ENCODE measurements at places on chromosomes 16 and 17. TPM values are rescaled to one million over a fixed set of nuclear protein-coding genes. Genes with fewer than 3 reads are reported as not detected.

CDRT15 gene
- not detected for total RNA-seq

TCAP gene
- total RNA-seq: 2.7 TPM

C1QTNF8 gene
- not detected for total RNA-seq

PYY gene
- total RNA-seq: 1.1 TPM

KRTAP2-1 gene
- total RNA-seq: not detected

DNA sequence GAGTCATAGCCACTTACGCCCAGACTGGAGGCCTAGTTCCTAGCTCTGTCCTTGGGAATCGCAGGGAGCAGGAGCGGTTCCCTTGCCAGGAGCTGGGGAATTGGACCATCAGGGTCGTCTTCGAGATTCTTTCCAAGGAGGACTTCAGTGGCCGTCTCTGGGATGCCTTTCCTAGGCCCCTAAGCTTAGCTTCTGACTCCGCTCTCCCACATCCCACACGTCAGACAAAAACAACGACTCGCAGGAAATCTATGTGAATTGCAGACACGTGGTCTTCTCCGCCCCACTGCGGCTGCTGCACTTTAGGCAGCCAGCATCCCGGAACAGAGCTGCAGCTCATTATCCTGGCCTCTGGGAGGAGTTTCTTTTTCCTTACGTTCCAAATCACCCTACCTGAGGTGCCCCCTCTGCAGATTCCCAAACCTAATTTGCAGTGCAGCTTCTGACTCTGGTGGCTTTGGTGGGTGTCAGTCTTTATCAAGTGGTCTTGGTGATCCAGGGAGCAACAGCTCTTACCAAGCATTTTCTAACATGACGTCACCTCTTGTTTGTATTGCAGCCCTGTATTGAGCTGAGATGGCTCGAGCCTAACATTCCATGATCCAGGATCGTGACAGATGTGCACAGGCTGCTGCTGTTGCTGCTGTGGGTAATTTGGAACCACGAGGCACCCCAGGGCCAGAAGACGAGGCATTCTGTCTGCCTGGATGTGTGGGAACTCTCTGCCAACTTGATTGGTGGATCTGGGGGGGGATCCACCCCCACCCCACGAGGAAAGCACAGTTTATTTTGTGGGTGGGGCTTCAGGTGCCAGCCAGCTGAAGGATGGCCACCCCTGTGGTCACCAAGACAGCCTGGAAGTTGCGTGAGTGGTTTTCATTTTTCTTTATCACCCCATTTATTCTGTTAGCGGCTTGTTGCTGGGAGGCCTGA lies 1.1 kb downstream of the KATNB1 start:
- H3K4me1 ChIP-seq: peaks cover 17% of the 10 kb centered on the region
- peak overlapping the region; percentile 99 for H3K27ac ChIP-seq
- peaks cover 3% of the 10 kb centered on the region for H3K36me3 ChIP-seq
- no peak for DNase-seq
- H3K27me3 ChIP-seq: no peaks in the 10 kb centered on the region
- H3K4me3 ChIP-seq: peak overlapping the region; percentile 94

DNA sequence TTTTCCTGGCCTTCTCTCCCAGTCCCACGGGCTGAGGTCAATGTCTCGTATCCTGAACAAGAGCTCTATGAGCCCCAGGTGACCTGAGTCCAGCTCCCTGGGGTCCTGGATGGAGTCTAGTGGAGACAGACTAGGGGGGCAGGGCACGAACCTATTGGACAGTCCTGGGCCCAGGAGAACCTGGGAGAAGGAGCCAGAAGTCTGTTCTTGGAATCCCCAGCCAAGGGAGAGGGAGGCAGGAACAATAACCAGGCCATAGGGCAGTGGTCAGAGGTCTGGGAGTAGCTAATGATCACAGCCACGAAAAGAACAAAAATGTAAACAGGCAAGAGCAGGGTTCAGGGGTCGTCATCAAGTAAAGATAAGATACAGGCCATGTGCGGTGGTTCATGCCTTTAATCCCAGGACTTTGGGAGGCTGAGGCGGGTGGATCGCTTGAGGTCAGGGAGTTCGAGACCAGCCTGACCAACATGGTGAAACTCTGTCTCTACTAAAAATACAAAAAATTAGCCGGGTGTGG lies 60.8 kb downstream of the COPRS start:
- no peaks in the 10 kb centered on the region for H3K36me3 ChIP-seq
- no peaks in the 10 kb centered on the region for H3K27me3 ChIP-seq
- peak overlapping the region; percentile 86 for H3K27ac ChIP-seq
- H3K4me1 ChIP-seq: peaks cover 5% of the 10 kb centered on the region
- H3K4me3 ChIP-seq: no peak overlapping the region

DNA sequence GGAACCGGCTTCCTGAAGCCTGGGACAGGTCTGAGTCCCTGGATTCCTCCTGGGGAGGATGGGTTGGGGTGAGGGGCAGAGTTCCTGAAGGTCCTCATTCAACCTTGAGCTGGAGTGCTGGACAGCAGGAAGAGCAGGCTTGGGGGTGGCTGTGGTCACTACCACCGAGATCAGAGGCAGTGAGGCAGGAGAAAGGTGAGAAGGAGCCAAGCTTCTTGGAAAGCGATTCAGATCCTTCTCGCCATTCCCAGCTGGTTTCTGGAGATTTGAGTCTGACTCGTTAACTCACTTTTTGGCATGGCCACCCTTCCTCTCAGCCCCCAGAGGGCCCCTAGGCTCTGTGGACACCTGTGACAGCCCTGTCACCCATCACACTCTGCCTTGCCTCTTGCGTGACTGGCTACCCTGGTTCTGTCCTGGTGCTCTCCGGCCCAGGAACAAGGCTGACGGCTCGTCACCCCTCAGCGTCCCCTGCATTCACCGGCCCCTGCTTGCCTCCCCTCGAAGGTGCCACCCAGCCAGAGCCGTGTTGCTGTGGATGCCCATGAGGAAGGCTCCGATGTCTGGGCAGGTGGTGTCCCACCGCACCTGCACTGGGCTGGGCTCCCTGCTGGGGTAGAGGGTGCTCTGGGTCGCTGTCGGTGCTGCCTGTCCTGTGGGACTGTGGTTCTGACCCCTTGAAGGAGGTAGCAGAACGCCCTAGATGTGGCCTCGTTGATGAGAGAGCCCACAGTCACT lies 9.7 kb upstream of the TIMP2 start:
- peaks cover 5% of the 10 kb centered on the region for H3K27me3 ChIP-seq
- no peak for DNase-seq
- H3K36me3 ChIP-seq: no peaks in the 10 kb centered on the region

DNA sequence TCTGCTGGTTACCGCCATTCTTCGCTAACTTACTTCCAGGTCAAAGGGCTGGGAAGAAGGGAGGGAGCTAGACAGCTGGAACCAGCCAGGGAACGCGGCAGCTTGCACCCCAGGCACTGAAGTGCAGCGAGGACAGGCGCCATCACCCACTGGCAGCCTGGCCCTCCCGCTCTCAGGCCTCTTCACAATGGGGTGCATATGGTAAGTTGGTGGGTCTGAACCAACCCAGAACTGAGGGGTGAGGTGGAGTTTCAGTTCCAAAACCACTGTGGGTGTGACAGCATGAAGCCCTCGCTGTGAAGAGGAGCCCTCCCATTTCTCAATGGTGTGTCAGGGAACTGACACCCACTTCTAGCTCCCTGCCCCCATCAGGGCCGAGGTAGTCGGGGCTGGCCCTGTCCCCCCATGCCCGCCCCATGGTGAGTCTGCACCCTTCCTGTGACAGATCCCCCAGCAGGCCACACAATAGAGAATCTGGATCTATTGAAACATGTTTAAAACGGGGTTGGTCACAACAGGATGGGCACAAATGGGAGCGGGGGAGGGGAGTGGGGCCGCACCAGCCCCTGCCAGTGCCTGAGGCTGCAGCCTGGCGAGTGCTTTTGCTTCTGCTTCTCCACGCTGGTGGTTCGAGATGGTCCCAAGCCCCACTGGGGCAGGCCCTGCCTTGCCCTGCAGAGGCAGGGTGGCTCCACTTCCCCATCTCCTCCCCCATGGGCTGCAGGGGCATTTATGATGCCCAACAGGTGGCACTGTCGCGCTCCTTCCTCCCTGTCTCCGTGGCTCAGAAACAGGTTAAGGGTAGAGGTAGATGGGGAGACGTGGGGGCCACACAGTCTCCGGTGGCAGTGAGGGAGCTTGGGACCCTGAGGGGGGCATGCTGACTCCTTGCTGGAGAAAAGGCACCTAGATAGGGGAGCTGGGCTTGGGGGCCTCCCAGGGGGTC lies 2.3 kb downstream of the LIMD2 start:
- H3K4me3 ChIP-seq: peak overlapping the region; percentile 56
- DNase-seq: no peak
- no peaks in the 10 kb centered on the region for H3K27me3 ChIP-seq

DNA sequence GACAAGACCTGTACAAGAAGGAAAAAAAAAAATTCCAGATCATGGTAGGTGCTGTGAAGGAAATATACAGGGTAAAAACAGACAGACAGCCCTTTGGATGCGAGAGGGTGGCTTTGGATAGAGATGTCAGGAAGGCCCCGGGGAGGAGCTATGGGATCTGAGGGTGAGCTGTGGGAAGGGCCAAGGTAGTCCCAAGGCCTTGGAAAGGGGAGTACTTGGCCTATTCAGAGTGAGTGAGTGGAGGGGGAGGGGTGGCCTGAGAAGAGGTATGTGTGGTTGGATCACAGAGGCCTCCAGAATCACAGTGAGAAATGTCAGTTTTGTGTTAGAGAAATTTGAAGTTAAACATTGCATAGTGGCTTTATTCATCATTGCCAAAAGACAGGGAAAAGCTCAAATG lies 31.2 kb upstream of the AKTIP start:
- H3K27ac ChIP-seq: no peak overlapping the region
- H3K4me3 ChIP-seq: no peak overlapping the region
- no peak for DNase-seq
- H3K36me3 ChIP-seq: no peaks in the 10 kb centered on the region

DNA sequence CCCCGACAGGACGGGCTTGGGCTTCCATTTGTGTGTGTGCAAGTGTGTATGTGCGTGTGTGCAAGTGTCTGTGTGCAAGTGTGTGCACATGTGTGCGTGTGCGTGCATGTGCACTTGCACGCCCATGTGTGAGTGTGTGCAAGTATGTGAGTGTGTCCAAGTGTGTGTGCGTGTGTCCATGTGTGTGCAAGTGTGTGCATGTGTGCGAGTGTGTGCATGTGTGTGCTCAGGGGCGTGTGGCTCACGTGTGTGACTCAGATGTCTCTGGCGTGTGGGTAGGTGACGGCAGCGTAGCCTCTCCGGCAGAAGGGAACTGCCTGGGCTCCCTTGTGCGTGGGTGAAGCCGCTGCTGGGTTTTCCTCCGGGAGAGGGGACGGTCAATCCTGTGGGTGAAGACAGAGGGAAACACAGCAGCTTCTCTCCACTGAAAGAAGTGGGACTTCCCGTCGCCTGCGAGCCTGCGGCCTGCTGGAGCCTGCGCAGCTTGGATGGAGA lies 23.1 kb upstream of the ITGAX start:
- peaks cover 60% of the 10 kb centered on the region for H3K27me3 ChIP-seq
- H3K4me3 ChIP-seq: no peak overlapping the region
- peaks cover 1% of the 10 kb centered on the region for H3K4me1 ChIP-seq
- no peaks in the 10 kb centered on the region for H3K36me3 ChIP-seq

- DNase-seq: no peak
- no peak overlapping the region for H3K4me3 ChIP-seq
- H3K36me3 ChIP-seq: no peaks in the 10 kb centered on the region
- H3K27me3 ChIP-seq: peaks cover 31% of the 10 kb centered on the region
- peaks cover 7% of the 10 kb centered on the region for H3K4me1 ChIP-seq
Measured at GRCh38 chr16:85968041-85968920, 69.3 kb downstream of the IRF8 start.

DNA sequence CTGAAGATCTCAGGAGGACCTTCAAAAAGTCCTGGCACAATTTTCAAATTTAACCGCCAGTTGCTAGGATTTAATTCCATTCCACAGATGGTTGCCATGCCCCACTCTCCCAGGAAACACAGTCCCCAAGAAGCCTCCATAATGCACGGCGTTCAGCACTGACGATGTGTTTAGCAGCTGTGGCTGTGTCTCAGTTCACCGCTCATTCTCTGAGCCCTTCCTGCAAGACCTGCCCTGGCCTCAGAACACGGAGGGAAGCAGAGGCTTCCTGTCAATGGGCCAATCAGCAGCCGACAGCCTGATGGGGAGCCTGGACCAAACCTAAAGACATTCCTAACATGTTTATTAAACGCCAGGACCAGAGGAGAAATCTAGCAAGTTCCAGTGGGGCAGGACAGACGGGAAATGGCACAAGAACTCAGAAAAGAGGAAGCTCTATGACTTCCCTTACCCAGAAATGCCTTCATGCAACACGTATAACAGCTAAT lies 4.9 kb downstream of the MYLK3 start:
- H3K4me1 ChIP-seq: peaks cover 14% of the 10 kb centered on the region
- H3K36me3 ChIP-seq: no peaks in the 10 kb centered on the region
- no peak for DNase-seq
- no peak overlapping the region for H3K27ac ChIP-seq

GRCh38 chr16:54120846-54121480 lies 165.6 kb downstream of the IRX3 start:
- peaks cover 12% of the 10 kb centered on the region for H3K4me1 ChIP-seq
- H3K4me3 ChIP-seq: no peak overlapping the region
- H3K27me3 ChIP-seq: peaks cover 5% of the 10 kb centered on the region

DNA sequence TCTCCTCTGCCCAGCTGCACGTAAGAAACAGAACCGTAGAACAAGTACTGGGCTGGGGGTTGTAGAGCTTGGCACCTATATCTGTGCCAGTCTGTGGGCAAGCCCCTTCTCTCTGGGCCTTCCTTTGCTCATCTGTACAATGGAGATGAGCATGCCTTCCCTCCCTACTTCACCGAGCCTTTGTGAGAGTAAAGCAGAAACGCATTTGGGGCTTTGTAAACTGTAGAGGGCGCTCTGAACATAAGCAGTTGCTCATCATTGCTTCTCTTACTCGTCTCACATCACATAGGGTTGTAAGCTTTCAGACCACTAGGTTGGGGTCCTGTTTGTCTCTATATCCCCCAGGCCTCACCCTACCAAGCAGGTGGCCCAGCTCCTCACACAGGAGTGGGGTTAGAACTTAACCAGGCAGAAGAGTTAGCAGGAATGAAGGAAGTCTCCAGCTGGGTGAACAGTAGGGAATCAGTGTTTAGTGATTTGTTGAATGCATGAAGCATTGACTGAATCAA lies 15.1 kb downstream of the SAMD14 start:
- H3K4me1 ChIP-seq: peaks cover 7% of the 10 kb centered on the region
- DNase-seq: no peak
- H3K4me3 ChIP-seq: no peak overlapping the region
- no peaks in the 10 kb centered on the region for H3K36me3 ChIP-seq
- H3K27ac ChIP-seq: no peak overlapping the region

DNA sequence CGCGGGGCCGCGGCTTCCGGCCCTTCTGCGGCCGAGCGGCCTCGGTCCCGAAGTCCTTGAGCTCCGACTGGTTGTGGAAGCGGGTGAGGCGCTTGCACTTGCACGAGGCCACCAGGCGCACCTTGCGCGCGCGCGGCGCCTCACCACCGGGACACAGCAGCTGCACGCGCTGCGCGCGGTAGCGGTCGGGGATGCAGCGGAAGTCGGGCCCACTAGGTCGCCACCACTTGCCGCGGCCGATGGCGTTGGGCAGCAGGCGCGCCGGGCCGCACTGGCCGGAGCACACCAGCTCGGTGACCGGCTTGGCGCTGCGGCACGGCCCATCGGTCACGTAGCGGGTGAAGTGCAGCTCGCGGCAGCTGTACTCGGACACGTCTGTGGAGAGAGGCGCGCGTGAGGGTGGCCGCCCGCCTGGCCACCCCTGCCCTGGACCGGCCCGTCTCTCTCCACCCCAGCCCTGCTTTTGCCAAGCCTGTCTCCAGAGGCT lies 3.2 kb downstream of the SOST start:
- peak; percentile 60 for DNase-seq
- H3K4me1 ChIP-seq: peaks cover 11% of the 10 kb centered on the region
- no peaks in the 10 kb centered on the region for H3K36me3 ChIP-seq
- no peak overlapping the region for H3K4me3 ChIP-seq

- H3K4me1 ChIP-seq: peaks cover 2% of the 10 kb centered on the region
- DNase-seq: peak; percentile 79
- peak overlapping the region; percentile 81 for H3K27ac ChIP-seq
- H3K27me3 ChIP-seq: peaks cover 31% of the 10 kb centered on the region
Measured at GRCh38 chr17:5031365-5032082, 3.7 kb downstream of the SLC52A1 start.
